ENCODE measurements at places on chromosomes 13 and 19.

DNA sequence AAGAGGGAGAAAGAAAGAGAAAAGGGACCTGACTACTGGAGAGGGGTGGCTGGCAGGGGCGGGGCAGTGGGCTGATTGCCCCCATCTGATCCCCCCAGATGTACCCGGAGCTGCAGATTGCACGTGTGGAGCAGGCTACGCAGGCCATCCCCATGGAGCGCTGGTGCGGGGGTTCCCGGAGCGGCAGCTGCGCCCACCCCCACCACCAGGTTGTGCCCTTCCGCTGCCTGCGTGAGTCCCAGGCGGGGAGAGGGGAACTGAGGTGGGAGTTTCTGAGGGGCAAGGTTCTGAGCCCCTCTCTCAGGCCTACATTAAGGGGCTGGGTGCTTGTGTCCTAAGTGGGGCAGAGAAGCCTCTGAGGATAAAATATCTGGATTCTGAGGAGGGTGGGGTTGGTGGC lies 2.4 kb downstream of the APLP1 start:
- DNase-seq = no peak

- DNase-seq = no peak
These were observed 52.1 kb upstream of the SOX1 start for GRCh38 chr13:112014857-112015256.

DNA sequence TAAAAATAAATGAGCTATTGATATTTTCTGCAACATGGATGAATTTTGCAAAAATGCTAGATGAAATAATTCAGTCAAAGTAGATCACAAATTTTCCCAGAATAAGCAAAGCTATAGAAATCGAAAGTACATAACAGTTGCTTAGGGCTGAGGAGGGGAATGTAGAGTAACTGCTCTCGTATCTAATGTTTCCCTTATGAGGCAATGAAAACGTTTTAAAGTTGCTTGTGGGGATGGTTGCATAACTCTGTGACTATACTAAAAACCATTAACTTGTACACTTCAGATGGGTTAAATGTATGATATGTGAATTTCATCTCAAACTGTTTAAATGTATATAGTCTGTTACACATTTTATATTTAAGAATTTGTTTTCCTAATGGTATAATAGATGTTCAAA lies 231.7 kb downstream of the GGACT start:
- DNase-seq = no peak

- DNase-seq = no peak
These were observed 60.9 kb upstream of the RANBP3 start for GRCh38 chr19:6038634-6039405.

GRCh38 chr19:48671446-48671995 lies 1.3 kb downstream of the NTN5 start:
- DNase-seq = no peak

DNA sequence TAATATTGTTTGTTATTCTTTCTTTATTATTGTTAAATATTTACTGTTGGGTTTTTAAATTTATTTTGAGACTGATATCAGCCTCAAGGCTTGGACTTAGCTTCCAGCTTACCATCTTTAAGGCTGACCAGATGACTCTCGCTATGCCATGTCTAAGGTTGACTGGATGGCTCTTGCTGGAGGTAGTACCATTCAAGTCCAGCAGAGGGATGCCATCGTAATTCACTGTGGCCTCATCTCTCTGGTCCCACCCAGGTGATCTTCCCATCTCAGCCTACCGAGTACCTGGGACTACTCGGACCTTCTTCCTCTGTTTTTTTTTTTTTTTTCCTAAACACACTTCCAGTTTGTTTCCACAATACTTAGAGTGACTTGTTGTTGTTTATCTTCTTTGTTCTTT lies 41.7 kb upstream of the ZNF91 start:
- DNase-seq = no peak

DNA sequence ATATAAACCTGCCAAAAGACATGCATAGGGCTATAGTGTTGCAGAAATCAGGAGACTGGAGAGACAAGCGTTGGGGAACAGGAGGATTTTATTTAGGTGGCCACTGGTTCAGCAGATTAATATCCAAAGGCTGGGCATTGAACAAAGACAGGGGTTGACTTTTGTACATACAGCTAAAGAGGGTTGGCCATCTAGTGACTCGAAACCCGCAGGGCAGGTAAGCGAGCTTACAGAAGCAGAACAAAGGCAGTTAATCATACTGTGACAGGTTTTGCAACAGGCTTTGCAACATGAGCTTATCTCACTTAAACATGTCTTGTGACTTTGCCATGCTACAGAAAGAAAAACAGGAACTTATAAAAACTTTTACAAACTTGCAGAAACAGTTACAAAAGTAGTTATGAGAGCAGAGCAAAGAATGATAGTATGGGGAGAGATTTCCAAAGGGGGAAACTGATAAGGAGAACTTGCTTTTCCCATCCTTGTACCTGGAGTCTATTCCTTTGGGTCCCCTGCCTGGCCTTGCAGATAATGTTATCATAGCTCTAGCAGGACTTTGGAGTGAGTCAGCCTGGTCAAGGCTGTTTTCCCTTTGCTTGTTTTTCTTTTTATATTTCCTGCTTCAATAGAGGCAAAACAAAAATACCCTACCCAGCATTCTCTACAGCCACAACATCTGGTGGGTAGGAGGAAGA lies 234.2 kb downstream of the PCDH17 start:
- DNase-seq = no peak

DNA sequence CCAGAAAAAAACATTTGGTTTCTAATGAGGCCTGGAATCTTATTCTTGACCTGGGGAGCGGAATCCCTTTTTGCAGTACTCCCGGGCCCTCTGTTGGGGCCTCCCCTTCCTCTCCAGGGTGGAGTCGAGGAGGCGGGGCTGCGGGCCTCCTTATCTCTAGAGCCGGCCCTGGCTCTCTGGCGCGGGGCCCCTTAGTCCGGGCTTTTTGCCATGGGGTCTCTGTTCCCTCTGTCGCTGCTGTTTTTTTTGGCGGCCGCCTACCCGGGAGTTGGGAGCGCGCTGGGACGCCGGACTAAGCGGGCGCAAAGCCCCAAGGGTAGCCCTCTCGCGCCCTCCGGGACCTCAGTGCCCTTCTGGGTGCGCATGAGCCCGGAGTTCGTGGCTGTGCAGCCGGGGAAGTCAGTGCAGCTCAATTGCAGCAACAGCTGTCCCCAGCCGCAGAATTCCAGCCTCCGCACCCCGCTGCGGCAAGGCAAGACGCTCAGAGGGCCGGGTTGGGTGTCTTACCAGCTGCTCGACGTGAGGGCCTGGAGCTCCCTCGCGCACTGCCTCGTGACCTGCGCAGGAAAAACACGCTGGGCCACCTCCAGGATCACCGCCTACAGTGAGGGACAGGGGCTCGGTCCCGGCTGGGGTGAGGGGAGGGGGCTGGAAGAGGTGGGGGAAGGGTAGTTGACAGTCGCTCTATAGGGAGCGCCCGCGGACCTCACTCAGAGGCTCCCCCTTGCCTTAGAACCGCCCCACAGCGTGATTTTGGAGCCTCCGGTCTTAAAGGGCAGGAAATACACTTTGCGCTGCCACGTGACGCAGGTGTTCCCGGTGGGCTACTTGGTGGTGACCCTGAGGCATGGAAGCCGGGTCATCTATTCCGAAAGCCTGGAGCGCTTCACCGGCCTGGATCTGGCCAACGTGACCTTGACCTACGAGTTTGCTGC lies at the start of gene ICAM4:
ICAM4 (plus strand) TSS at position 153 of the 935 bp plus-strand sequence; CDS start at position 211, 58 bp downstream.
- DNase-seq = no peak

GRCh38 chr13:24827799-24828198 lies 63.8 kb downstream of the RNF17 start:
- no peak for DNase-seq

DNA sequence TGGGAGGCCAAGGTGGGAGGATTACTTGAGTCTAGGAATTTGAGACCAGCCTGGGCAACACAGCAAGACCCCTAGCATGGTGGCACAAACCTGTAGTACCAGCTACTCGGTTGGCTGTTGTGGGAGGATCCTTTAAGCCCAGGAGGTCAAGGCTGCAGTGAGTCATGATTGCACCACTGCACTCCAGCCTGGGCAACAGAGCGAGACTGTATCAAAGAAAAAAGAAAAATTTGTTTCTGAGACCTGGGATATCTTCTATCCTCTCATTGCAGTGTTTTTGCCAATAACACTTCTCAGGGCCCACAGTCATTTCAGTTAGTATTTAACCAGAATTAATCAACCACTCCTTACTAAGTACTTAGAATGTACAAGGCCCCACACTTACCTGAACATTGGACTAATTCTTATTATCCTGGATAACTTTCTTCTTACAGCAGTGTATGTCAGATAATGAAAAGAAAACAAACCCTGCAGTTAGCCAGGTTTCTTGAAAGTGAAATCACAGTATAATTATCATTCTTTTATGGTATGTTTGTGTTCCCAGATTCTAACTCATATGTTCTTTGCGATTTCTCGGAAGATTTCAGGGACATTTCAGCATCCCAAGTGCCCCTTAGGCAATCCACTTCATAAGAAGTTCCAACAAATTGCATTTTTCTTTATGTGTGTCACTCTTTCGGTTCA lies 75.6 kb upstream of the KLF5 start:
- no peak for DNase-seq

GRCh38 chr13:77514336-77514726 lies 21.2 kb upstream of the SCEL start:
- no peak for DNase-seq

- DNase-seq = peak; percentile 31
These were observed 8.3 kb downstream of the TNFRSF19 start for GRCh38 chr13:23578411-23579071.

- DNase-seq = no peak
These were observed 497.8 kb downstream of the UQCRFS1 start for GRCh38 chr19:28715157-28715556.

- no peak for DNase-seq
These were observed 877.2 kb upstream of the PCDH20 start for GRCh38 chr13:62292714-62293480.

DNA sequence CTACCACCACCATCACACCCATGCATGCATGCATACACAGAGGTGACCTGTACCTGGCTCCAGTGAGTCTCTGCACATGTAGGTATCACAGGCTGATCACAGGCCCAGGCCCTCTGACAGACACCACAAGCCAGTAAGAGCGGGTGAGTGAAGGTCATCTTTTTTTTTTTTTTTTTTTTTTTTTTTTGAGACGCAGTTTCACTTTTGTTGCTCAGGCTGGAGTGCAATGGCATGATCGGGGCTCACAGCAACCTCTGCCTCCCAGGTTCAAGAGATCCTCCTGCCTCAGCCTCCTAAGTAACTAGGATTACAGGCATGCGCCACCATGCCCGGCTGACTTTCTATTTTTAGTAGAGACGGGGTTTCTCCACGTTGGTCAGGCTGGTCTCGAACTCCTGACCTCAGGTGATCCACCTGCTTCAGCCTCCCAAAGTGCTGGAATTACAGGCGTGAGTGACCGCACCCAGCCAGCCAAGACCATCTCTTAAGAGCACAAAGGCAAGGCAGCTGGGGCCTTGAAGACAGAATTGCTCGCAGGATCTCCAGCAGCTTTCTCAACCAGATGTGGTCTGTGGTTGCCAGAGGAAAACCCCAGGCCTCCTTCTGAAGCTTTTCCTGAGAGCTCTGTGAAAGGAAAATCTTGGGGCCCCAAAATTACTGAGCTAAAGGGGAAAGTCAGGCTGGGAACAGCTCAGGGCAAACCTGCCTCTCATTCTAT lies 3.2 kb upstream of the NKG7 start:
- DNase-seq = no peak

GRCh38 chr13:43088093-43088511 lies 64.7 kb downstream of the DNAJC15 start:
- no peak for DNase-seq

- no peak for DNase-seq
These were observed 411.7 kb downstream of the FGF9 start for GRCh38 chr13:22082437-22083100.

- DNase-seq = no peak
These were observed 2662.4 kb upstream of the PCDH20 start for GRCh38 chr13:64078025-64078424.

- DNase-seq = no peak
These were observed 36.6 kb upstream of the ZNF429 start for GRCh38 chr19:21468791-21469190.

- DNase-seq = no peak
These were observed at the start of gene SLC1A6 for GRCh38 chr19:14979476-14980255. Gene SLC1A6, minus strand, starts transcription at chr19:14979864. Its CDS starts 6,954 bp downstream, at chr19:14972910.

DNA sequence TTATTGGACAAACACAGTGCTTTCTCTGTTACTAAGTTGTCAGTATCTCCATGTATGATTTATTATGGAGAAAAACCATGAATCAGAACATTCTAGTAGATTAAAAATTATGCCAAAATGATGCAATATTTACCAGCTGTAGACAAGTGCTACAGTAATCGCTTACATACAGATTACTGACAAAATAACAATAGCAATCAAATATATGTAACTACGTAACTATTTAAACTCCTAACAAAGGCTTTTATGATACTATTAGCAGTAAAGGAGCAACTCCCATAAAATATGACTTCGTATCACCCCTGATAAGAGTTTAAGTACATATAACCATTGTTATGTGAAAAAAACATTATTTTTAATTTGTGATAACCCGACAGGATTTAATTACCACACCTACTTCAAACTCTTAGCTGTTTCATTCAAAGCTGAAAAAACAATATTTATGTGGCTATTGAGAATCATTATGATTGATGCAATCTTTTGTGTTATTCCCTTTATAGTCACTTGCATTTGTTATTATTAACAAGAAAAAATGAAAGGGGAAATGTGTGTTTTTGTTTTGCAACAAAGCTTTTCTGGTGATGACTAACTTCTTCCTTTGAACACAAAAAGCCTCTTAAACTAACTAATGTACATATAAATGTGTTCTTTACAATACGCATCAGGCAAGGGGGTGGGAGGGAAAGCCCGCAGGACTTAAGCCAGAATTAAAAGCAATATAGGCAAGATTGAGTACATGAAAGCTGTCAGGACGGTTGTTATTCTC lies 147.4 kb downstream of the ABCC4 start:
- DNase-seq = no peak

- DNase-seq = no peak
These were observed 140.2 kb downstream of the TNFSF13B start for GRCh38 chr13:108409730-108410129.

DNA sequence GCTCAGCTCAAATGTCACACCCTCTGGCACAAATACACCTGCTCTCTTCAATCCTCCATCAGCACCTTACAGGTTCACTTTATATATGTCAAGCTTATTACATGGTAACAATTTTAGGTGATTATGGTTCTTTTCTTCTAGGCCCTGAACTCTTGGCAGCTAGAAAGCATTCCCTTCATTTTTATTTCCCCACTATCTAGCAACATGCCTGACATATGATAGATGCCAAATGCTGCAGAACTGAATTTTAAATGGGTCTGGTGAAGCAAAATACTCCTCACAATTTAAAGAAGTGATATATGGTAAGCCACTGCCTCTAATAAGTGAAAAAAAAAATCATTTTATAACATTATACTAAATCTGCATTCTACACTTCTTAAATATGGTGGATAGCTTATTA lies 95.2 kb downstream of the USP12 start:
- DNase-seq = no peak
